Bone marrow (tissue), 2 donors: ENCODE measurements at places on chromosomes 13 and 19.

DNA sequence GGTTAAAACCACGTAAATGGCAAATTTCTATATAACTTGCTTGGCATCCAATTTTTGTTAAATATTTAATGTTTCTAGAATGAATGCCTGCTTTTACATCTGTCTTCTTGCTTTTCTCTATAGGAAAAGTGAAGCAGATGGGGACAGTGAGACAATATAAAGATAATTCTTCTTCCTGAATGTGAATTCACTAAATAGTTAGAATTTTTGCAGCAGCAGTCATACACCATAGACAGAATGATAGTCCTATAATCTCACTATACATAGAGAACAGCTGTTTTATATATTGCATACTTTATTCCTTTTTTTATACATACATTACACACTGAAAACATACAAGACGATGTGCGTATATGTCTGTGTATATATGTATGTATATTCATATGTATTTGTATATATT is 1127.3 kb downstream of the PCDH9 start:
- no peak for DNase-seq

DNA sequence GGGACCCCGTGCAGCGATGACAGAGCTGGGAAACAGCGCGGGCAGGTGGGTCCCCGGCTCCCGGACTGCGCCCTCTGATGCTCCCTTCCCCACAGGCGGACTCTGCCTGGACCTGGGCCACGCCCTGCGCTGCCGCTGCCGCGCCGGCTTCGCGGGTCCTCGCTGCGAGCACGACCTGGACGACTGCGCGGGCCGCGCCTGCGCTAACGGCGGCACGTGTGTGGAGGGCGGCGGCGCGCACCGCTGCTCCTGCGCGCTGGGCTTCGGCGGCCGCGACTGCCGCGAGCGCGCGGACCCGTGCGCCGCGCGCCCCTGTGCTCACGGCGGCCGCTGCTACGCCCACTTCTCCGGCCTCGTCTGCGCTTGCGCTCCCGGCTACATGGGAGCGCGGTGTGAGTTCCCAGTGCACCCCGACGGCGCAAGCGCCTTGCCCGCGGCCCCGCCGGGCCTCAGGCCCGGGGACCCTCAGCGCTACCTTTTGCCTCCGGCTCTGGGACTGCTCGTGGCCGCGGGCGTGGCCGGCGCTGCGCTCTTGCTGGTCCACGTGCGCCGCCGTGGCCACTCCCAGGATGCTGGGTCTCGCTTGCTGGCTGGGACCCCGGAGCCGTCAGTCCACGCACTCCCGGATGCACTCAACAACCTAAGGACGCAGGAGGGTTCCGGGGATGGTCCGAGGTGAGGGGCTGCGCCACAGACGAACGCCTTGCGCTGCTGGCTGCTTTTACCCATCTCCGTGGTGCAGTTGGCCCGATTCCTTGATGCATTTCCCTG is 7.8 kb upstream of the SELENOV start:
- no peak for DNase-seq

DNA sequence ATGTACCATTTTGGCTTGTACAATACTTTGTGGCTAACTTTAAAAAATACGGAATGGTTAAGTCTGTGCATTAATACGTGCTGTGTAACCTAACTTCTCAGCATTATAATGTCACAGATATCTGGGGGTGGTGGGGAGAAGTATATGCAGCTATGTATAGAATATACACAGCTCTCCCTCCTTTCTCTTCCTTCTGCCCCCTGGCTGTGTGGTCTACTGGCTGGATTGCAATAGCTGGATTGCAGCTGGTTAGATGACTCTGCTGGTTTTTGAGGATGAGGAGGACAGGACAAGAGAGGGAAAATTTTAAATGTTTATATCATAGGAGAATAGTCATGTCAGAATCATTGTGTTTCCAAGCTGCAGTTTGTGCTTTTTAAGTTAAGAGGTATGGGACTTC is 9.7 kb downstream of the RNASEH2B start:
- no peak for DNase-seq

DNA sequence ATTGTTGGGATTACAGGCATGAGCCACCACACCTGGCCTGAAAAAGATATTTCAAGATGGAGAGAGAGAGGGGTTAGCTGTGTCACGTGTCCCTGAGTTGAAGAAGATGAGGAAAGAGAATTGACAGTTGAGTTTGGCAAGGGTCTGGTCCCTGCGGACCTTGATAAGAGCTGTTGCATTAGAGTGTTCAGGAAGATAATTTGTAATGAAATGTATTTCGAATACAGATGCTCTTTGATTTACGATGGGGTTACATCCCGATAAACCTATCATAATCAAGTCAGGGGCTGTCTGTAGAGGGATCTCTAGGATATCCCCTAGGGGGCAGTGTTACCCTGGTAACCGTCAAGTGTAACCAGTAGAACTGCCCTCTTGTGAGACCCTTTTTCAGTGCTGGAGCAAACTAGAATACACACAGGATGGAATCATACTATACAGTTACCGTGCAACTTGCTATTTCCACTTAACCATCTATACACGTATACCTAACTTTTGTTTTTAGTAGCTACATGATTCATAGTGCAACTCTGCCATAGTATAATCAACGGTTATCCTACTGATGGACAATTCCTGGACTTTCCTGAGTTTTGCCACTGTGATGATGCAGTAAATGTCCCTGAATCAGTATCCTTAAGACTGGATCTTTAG is 1.5 kb upstream of the ELOF1 start:
- DNase-seq: peak; percentile 67

GRCh38 chr19:19170053-19170872 is at the start of gene MEF2B:
Gene MEF2B, minus strand, starts transcription at chr19:19170263. Its CDS starts 19,528 bp downstream, at chr19:19150735.
- DNase-seq: no peak

DNA sequence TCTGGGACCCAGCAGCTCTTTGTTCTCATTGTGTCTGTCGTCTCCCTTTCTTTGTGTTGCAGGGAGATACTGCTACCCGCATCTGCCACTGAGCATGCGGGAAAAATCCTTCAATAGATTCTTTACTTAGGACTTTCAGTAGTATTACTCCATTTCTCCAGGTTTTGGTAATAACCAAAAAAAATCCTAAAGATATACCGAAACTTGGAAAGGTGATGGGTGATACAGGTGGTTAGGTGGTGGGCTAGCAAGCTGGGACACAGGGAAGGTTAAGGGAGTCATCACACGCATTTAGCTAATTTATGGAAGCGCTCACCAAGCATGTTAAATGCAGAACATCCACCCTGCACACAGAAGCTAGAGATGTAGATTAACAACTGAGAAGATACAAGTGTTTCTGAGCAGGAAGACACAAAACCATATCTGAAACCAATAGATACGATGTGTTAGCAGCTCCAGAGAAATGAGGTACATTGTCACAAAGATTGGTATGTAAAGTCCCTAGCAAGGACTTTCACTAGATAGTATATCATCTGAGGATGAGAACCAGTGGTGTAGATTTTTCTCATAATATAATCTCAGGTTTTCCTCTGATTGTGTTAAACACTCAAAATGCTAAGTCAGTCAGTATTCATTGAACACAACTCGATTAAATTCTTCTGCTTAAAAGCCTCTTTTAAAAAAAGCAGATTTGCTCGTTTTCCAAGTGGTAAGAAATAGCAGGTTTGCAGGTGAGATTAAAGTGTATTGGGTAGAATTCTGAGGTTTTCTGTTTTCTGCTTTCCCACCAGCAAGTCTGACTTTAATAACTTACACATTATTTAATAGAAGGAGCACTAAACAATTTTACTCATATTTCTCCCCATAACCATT is 1.2 kb upstream of the SLAIN1 start:
- DNase-seq: no peak

- DNase-seq: no peak
These were observed 10.5 kb downstream of the PEAK3 start for GRCh38 chr19:2271234-2272103.

GRCh38 chr19:8194528-8195267 is 14.5 kb upstream of the CERS4 start:
- peak; percentile 13 for DNase-seq

- DNase-seq: no peak
These were observed 36.1 kb downstream of the TBC1D4 start for GRCh38 chr13:75445717-75446499.

- no peak for DNase-seq
These were observed 547.7 kb upstream of the SLITRK1 start for GRCh38 chr13:84430015-84430414.

DNA sequence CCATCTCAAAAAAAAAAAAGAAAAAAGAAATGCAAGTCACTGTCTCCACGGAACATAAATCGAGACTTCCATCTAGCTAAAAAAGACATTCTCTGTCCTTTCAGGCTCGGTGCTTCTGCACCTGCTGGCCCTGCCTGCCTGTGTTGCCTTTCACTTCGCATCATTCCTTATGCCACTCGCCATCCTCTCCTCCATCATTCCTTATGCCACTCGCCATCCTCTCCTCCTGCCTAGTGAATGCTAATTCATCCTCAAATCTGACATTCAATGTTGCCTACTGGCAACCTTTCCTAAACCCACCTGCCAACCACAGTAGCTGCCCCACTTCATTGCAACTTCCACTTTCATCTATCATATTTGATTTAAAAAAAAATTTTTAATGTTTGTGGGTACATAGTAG is 36.7 kb downstream of the KCTD12 start:
- DNase-seq: no peak

DNA sequence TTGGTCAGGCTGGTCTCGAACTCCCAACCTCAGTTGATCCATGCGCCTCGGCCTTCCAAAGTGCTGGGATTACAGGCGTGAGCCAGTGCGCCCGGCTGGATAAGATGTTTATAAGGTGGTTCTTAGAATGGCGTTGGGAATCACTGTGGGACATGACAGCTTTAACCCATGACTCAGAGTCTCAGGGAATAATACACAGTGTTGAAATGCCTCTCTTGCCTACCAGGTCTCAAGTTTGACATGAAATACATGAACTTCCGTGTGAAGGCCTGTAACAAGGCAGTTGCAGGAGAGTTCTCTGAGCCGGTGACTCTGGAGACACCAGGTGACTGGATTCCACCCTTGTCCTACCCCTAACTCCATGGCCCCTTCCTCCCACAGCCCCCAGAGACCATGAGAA is 12.6 kb downstream of the FSD1 start:
- no peak for DNase-seq

DNA sequence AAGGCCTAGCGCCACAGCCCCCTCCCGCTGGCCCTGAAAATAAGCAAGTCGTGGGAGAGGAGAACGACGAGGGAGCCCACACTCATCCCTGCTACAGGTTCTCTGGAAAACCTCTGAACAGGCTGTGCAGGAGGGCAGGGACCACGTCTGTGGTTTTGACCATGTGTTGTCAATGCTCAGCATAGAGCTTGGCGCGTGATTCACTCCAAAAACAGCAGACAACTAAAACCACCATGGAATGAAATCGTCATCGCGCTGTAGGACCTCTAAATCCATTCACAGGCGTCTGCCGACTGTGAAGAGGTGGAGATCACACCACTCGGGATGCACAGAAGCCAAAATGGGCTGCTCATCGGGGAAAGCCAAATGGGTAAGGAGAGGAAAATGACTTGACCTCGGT is 121.3 kb downstream of the COL4A1 start:
- no peak for DNase-seq

DNA sequence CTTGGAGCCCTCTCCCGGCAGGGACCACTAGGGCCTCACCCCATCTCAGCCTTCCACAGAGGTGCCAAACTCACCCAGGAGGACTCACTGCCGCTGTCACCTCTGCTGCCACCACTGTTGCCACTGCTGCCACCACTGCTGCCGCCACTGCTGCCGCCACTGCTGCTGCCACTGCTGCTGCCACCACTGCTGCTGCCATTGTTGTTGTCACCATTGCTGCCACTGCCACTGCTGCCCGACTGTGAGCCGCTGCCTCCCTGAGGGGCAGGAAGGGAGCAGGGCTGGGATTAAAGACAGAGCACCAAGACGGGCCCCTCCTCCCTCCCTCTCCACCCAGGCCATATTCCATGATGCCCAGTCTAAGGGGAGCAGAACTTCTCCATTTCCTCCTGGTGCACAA is 2.1 kb downstream of the DMKN start:
- DNase-seq: no peak

DNA sequence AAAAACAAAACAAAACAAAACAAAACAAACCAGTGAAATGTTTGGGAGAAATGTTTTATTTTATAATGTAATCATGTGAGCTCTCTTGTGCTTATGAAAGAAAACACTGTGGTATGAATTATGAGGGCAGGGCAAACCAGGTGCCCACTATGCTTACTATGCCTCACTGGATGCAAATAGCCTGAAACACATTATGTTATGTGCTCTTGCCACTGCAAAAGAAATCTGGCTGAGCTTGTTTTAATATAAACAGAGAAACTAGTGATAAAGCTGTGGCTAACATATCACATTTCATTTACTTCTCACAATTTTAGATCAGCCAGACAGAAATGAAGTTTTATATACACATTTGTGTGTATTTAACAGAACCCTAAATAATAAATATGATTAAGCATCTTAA is 8.7 kb upstream of the NBEA start:
- no peak for DNase-seq

- no peak for DNase-seq
These were observed 16.2 kb upstream of the AP1M2 start for GRCh38 chr19:10603084-10603872.

DNA sequence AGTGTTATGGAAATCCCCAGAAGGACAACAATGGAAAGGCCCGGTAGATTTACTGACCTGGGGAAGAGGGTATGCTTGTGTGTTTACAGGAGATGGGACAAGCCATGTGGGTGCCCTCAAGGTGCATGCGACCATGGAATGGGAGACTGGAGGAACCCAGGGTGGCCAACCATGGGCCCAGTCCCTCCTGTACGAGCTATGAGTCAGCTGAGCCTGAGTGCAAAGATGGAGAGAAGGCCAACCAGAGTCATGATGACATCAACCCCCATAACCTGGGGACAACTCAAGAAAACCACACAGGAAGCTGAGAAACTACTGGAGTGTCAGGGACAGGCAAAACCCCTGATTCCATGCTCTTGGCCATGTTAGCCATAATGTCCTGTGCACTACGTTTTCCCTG is 7.8 kb downstream of the ZNF350 start:
- DNase-seq: no peak

DNA sequence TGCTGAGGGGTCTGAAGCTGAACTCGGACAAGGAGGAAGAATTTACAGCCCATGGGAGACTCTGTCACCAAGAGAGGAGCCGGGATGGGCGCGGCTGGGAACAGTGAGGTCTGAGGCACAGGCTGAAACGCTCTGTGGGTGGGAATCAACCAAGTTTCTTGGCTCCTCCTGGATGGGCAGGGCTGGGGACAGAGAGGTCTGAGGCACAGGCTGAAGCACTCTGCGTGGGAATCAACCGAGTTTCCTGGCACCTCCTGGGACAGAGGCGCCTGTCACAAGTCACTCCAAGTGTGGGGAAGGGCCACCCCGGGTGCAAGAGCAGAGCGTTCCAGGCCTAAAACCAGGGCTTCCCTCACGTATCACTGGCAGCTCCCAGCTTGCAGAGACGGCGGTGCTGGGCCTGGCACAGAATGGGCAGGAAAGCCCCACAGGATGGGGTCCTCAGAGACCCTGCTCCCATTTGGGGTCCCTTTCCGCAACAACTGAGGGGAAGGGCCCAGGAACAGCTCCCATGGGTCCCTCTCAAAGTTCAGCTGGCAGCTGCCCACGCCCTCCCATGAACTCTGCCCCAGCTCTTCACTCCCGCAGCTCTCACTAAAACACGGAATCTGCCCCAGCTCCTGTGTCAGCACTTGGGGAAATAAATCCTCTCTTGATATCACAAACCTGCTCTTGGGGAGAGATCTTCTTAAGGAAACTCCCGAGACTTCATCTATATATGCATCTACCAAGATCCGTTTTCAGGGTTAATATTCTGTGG is 18.5 kb downstream of the AP3D1 start:
- no peak for DNase-seq

- DNase-seq: no peak
These were observed 103.2 kb downstream of the LMO7 start for GRCh38 chr13:75739244-75739868.
